ENCODE measurements at places on chromosomes 6 and 20. TPM values are rescaled to one million over a fixed set of nuclear protein-coding genes. Genes with fewer than 3 reads are reported as not detected.

DNA sequence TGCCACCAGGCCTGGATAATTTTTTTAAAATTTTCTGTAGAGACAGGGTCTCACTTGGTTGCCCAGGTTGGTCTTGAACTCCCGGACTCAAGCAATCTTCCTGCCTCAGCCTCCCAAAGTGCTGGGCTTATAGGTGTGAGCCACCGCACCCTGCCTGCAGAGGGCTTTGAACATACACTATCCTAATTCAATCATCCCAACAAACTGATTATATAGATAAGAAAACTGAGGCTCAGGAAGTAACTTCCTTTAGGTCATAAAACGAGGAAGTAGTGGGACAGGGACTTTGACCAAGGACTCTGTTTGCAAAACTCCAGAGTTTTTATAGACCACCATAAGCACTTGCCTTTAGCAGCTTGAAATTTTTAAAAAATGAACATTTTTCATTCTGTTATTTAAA lies 5.0 kb upstream of the BANF2 start:
- DNase-seq: no peak

GRCh38 chr6:168532070-168532469 lies 91.1 kb downstream of the SMOC2 start:
- no peak for DNase-seq

DNA sequence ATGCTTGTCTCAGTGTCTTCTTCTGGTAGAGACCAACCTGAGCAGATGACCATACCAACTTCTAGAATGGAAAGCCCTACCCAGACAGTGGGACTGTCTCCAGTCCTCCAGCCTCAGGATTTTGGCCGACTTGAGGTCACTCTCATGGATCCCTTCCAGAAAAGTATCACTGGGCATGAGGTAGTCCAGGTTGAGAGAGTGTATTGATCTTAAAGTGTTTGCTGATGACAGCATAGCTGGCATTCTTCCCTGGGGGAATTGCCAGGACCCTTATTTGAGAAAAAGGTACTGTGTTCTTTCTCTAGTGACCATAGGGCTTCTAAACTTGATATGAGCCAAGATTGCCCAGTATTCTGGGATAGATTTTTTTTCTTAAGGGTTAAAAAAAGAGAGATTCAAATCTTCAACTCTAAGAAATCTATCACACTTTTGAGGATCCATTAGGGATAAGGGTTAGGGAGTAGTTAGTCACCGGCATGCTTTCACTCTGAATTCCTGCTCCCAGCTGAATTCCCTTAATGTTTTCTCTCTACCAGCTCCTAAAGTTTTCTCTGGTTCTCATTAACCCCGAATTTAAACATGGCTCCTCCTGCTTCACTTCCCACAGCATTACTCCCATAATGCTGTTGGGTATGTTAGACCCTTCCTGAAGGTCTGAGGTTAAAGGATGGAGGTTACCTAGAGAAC lies 73.6 kb upstream of the FLRT3 start:
- no peak for DNase-seq

- no peak for DNase-seq
These were observed 47.0 kb downstream of the ALDH8A1 start for GRCh38 chr6:134902936-134903335.

UBE2C gene
- total RNA-seq: not detected

DNA sequence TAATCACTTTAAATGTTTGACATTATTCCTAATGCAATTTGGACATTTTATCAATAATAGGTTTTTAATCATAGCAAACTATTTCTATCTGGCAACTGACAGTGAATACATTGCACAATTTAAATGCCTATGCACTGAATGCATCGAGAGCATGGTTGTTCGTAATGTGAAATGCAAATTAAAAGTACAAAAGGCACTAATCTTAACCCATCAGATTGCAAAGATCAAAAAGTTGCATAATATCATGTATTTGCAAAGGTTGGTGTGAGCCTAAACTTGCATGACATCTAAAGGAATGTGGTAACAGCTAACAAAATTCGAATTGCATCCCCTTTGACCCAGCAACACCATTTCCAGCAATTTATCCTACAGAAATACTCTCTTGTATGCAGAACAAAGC lies 469.9 kb upstream of the IRAK1BP1 start:
- DNase-seq: no peak

GRCh38 chr20:48234951-48235350 lies 449.7 kb upstream of the SULF2 start:
- no peak for DNase-seq

- no peak for DNase-seq
These were observed 39.7 kb downstream of the ANKEF1 start for GRCh38 chr20:10074513-10074912.

TRIM10 gene
- 0.69 TPM for total RNA-seq

DNA sequence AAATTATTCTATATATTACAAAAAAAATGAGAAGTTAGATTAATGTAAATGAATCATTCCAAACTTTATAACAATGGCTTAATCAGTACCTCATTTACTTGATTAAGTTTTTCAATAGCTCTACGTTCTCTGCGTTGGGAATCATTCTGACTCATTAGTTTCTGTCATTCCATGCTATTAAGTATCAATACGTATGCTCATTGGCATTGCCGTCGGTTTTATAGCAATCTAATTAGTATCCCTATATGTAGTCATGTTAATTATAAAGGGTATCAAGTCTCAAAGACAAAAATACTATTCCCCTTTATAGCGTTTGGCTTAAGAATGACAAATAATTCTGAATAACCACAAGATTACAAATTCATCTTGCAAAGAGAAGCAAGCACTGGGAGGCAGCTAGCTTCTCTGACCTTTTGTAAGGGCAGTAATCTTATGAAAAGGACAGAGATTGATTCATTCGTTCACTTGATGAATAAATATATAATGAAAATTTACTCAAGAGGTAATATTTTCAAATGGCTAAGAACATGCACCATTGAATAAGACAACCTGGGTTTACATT lies 41.8 kb downstream of the OLIG3 start:
- no peak for DNase-seq

KHDC1L gene
- total RNA-seq: 0.83 TPM

FOXA2 gene
- total RNA-seq: not detected

PGBD1 gene
- total RNA-seq: 10.9 TPM

DNA sequence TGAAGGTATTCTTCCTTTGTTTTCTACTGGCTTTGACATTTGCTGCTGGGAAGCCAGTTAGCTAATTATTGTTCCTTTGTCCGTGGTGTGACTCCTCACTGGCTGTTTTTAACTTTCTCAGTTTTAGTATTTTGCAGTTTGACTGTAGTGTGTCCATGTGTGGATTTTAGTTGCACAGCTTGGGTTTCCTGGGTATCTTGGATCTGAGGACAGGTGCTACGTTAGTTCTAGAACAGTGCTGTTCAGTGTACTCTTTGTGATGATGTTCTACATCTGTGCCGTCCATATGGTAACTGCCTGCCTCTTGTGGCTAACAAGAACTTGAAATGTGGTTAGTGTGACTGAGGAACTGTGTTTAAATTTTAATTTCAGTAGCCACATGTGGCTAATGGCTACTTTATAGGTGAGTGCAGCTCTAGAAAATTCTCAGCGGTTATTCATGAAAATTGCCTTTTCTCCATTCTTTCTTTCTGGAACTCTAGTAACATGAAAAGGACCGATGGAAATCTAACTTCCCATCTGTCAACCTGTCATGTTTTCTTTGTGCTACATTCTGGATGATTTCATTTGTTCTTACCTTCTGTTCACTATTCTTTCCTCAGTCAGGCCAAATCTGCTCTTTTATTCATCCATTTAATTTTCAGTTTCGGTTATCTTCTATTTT lies 7.4 kb downstream of the SNX9 start:
- no peak for DNase-seq

GRCh38 chr20:46552460-46553420 lies 2.3 kb upstream of the OCSTAMP start:
- DNase-seq: no peak

DNA sequence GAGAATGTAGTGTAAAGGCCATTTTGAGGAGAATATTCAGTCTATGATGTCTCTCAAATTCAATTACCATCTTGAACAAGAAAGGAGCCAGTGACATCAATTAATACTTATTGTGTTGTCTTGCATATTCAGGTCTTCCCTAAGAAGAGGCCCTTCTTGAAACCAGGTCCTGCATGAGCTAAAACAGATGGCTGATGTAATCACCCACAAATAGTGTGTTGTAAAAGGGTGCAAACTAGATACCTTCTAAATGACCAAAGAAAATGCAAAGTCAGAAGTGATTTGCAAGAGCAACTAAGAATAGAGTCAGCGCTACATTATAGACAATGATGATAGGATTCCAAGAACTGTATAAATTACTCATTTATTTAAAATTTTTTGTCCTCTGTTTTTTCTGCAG lies 97.0 kb downstream of the BTBD3 start:
- DNase-seq: no peak

EEF1A2 gene
- total RNA-seq: 1.5 TPM

GNL1 gene
- total RNA-seq: 150 TPM

DNA sequence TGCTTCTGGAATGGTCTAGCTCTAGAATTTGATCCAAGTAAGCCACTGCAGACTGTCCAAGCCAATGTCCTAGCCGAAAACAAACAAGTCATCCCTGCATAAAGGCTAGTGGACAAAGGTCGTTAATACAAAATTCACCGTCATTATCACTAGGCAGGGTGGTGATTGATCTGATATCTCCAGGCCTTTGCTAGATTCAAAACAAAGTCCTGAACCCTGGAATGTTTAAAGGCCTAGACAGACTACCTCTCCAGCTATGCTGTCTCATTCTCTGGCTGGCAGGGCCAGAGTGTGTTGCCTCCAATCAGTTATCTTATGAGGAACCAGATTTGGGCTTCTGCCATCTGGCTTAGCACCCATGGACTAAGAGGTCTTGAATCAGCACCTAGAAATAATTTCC lies 38.3 kb downstream of the MAP7 start:
- DNase-seq: no peak

- no peak for DNase-seq
These were observed 400 bp upstream of the SMAP1 start for GRCh38 chr6:70667256-70667710.
